Inflammatory macrophage (primary cell): ENCODE measurements at places on chromosomes 11 and 22.
A peak's percentile ranks its signal among the peaks of the same experiment; 100 is the strongest.

DNA sequence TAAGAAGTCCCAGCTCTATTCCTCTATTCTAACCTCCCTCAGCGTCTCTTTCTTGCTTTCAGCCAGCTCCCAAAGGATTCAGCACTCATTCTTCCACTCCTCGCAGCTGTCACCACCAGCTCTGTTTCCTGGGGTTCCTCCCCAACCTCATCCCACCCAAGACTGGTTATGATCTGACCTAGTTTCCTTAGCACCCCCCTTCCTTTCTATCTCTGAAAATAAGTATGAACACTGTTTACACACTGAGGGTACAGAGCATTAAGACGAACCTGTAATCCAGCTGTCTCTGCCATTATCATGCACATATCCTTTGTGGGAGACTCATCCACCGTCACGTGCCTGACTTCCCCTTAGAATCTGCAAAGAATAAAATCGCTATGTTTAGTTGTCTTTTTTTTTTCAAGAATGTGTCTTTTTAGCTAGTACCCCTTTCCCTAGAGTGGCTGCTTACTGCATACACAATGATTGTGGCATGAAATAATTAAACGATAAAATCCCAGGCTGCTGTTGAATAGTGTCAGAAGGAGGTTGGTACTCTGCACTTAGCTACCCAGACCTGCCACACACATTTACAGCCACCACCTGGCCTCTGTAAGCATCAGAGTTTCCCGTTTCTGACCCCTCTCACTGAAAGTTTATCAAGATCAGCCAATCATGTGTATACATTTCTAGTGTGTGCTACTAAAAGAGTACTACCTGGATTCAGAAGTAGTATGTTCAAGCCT, 26.9 kb upstream of the CSTF3 start:
- peak; percentile 56 for DNase-seq

GRCh38 chr11:12691473-12691872, 17.3 kb downstream of the TEAD1 start:
- no peak for DNase-seq

- DNase-seq: no peak
Measured at GRCh38 chr22:18109410-18110193, 1.0 kb upstream of the TUBA8 start.

GRCh38 chr11:106178361-106178760, 100.9 kb downstream of the AASDHPPT start:
- DNase-seq: no peak

DNA sequence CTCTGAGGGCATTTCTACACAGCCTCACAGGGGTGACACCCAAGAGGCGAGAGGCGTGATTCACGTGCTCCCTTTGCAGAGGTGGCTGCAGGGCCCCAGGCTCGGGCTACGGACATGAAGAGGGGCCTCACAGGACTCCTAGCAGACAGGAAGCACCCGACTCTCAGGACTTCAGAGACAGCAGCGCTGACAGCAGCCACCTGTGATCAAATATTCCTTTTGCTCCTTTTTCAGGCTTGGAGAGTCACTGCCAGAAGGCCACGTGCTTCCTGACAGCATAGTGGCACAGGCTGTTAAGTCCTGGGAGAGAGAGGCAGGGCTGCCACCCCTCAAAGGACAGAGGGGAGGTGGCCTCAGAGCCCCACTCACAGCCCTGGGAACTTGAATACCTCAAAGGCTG, 348.9 kb downstream of the CADM1 start:
- DNase-seq: no peak

DNA sequence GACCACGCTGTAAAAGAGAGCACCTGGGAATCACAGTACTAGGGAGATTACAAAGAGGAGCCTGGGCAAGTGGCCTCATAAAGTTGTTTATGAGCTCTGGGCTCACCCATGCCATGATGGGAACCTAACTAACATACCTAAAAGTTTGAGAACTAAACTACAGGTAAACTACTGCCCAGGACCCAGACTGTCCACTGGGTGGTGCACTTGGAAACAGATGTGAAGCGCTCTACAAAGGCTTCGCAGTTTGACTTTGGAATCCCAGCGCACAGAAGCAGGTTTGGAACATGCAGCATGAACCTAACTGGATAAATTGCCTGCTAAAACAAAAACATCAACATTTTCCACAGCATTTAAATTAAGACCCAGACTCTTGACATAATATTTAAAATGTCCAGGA, 418.6 kb downstream of the FAM181B start:
- DNase-seq: no peak

GRCh38 chr11:102603091-102603490, 22.0 kb downstream of the MMP20 start:
- no peak for DNase-seq

- no peak for DNase-seq
Measured at GRCh38 chr22:33429281-33429680, 371.1 kb upstream of the SYN3 start.
